ENCODE measurements at places on chromosomes 11 and 22. TPM values are rescaled to one million over a fixed set of nuclear protein-coding genes. Genes with fewer than 3 reads are reported as not detected.

DNA sequence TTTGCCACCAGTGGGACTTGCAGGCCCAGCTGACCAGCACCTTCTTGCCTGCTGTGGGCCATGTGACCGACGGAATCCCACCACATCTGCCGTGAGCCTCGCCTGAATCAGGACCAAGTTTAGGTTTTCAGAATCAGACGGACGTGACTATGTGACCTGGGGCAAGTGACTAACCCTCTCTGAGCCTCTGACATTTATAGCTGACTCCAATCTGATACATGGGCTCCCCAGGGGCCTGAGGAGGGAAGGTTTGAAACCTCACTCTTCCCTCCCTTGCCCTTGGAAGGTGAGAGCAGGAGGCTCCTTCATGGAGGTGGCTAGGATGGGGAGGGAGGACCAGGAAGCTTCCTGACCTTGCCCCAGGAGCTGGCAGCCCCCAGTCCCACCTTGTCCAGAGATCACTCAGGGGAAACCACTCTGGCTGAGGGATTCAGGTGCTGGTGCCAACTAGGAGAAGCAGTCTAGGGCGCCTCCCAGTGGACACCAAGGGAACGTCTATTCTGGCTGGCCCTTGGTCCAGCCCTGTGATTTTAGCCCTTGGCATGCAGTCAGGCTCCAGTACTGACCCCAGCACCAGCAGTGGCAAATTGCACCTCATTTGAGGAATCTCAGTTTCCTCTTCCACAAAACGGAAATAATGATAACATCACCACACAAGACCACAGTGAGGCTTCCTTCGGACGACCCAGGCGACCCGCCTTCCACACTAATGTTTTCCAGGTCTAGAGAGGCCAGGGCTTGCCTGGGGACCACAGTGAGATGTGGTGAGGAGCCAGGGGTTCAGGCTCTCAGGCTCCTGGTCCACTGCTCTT, 47.2 kb upstream of the SYT7 start:
- DNase-seq, result peak; percentile 86

- no peak for DNase-seq
Measured at GRCh38 chr22:47854251-47854650, 1091.8 kb downstream of the TBC1D22A start.

DNA sequence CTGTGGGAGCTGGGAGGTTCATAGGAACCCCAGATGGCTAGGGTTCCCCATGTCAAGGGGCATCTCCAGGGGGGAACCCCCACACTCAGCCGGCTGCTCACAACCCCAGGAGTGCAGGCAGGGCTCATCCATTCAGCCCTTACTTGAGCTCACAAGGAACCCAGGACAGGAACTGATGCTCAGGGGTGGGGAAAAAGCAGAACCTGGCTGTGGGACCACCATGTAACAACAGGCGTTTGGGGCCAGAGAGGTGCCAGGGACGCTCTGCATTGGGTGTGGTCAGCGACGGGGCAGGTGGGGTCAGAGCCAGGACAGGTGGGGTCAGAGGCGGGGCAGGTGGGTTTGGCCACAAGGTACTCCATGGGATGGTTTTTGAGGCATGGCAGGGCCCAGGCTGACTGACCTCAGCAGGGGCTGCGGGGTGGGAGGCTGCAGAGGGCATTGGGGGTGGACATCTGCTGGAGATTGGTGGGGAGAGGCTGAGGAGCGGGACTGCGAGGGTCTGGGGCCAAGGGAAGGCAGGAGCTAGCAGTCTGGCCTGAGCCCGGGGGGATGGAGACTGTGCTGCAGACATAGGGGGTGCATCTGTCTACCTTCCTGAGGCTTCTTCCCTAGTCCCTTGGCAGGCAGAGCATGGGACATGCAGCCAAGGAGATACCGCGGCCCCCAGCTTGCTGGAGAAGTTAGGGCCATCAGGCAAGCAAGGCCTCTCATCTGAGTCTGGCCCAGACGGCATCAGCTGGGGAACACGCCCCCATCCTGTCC, 34.0 kb upstream of the CARS1 start:
- no peak for DNase-seq

Gene DEAF1
- 66.4 TPM for total RNA-seq

Gene IFITM10
- not detected for total RNA-seq

Gene TRIM48
- total RNA-seq, result not detected
